ENCODE measurements at places on chromosomes 7 and 10. TPM values are rescaled to one million over a fixed set of nuclear protein-coding genes. Genes with fewer than 3 reads are reported as not detected.

The MSMB gene
- total RNA-seq = not detected

DNA sequence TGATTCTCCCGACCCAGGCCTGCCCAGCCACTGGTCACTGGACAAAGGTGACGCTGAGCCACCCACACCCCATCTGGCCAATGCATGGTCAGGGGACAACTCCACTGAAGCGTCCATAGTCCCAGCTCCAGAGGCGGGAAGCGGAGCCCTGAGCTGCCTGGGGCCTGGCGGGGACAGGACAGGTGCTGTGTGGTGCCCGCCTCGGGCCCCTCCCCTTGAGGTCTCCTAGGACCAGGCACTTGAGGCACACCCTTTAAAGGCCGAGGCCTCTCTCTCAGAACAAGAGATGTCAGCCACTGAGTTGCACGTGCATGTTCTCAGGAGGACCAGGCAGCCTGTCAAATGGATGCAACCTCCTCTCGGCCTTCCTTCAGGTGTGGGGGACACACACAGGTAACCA lies 52.5 kb upstream of the PPP2R2D start:
- DNase-seq = no peak

- no peak for DNase-seq
Measured at GRCh38 chr10:97580421-97581367, 3.5 kb upstream of the HOGA1 start.

The SKIDA1 gene
- 0.83 TPM for total RNA-seq

GRCh38 chr7:118078015-118078414 lies 105.9 kb upstream of the LSM8 start:
- no peak for DNase-seq

The C10orf62 gene
- not detected for total RNA-seq
